ENCODE measurements at places on chromosomes 7 and 10.

- DNase-seq, result no peak
Observed at GRCh38 chr10:133377818-133378250, 1.2 kb upstream of the PAOX start.

GRCh38 chr7:112707655-112708054 is 82.5 kb downstream of the TMEM168 start:
- DNase-seq, result peak; percentile 30

- DNase-seq, result no peak
Observed at GRCh38 chr10:13483951-13484350, 44.9 kb downstream of the BEND7 start.

DNA sequence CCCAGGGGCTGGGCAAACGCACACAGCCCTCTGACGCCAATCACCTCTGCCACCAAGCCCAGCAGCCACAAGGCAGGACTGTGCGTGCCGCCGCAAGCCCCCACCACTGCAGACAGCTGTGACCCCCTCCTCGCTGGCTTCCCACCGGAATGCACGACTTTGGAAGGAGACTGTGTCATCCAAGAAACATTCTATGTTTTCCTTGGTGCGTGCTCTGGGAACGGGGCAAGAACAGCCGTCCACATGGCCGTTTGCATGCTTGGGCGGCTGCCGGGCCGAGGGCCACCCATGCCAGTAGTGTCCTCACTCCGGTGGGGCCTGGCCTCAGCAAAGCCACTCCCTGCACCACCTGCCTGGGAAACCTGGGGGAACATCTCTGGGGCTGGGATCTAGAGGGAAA is 17.6 kb upstream of the ELN start:
- DNase-seq, result no peak

- no peak for DNase-seq
Observed at GRCh38 chr10:75910032-75910431, 478.6 kb downstream of the LRMDA start.

- no peak for DNase-seq
Observed at GRCh38 chr10:60417024-60417423, 27.3 kb upstream of the ANK3 start.

DNA sequence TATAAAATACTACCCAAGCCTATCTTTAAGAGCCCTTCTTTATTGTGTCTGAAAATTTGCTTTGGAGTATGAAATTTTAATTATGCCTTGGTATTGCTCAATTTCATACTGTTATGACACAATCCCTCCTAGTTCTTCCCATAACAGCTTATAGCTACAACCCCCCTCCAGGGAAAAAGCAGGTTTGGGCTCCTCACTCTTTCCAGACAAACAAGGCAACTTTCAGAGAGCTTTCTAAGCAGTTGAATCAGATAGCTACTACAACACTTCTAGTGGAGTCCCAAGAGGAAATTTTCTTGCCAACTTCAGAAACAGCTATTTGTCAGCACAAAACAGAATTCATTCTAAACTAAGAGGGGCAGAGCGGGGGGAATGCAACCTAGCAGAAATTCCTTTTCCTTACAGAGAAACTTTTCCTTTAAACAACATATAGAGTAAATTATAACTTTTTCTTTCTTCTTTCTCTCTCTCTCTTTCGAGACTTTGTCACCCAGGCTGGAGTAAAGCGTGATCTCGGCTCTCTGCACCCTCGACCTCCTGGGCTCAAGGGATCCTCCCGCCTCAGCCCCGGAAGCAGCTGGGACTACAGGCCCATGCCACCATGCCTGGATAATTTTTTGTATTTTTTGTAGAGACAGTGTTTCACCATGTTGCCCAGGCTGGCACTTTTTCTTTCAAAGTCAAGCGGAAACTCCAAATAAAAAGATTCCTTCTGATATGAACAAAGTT is 26.0 kb upstream of the JMJD1C start:
- DNase-seq, result no peak

DNA sequence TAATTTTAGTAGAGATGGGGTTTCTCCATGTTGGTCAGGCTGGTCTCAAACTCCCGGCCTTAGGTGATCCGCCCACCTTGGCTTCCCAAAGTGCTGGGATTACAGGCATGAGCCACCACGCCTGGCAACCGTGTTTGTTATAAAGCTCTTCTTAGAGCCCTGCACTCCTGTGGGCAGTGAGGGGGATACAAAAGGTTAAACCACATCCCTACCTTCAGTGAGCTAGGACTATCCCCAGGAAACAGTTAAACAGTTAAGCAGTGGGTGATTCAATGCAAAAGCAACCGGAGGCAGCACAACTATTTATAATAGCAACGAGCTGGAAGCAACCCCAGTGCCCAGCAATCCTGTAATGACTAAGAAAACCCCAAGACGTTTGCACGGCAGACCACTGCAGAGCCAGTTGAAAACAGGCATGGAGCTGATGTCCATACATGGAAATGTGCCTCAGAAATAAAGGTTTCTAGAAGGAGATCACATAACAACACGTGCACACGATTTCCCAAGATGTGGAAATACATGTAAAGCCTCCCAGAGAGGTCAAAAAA is 107.2 kb upstream of the LYZL2 start:
- DNase-seq, result no peak

GRCh38 chr7:2151801-2152612 is 80.7 kb downstream of the MAD1L1 start:
- no peak for DNase-seq

DNA sequence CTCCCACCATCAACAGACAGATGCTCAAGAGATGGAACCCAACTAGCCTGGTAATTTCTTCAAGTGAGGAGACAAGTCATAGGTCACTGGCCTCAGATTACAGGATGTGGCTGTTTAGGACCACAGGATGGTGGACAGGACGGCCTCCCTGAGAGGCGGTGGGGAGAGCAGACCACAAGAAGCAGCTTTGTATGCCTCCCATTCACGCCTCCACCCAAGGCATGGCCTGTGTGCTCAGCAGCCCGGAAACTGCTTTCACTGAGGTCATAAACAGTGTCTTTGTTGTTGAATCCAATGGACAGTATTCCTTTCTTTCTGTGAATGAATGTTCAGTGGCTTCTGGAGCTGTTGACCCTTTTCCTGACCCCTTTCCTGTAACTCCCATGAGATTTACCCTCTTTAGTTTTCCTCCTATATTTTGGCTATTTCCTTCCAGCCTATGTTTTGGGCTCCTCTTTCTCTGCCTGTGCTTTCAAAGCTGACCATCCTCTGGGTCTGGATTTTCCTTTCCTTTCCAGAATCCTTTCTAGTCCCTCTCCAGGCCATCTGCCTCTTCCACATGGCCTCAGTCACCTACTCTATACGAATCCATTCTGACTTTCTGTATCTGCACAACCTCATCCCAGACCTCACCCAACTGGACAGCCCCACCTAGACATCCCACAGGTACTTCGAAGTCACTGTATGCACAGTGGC is 32.4 kb upstream of the INPP5F start:
- DNase-seq, result no peak

GRCh38 chr7:13414661-13415107 is 574.8 kb downstream of the ETV1 start:
- DNase-seq, result no peak

DNA sequence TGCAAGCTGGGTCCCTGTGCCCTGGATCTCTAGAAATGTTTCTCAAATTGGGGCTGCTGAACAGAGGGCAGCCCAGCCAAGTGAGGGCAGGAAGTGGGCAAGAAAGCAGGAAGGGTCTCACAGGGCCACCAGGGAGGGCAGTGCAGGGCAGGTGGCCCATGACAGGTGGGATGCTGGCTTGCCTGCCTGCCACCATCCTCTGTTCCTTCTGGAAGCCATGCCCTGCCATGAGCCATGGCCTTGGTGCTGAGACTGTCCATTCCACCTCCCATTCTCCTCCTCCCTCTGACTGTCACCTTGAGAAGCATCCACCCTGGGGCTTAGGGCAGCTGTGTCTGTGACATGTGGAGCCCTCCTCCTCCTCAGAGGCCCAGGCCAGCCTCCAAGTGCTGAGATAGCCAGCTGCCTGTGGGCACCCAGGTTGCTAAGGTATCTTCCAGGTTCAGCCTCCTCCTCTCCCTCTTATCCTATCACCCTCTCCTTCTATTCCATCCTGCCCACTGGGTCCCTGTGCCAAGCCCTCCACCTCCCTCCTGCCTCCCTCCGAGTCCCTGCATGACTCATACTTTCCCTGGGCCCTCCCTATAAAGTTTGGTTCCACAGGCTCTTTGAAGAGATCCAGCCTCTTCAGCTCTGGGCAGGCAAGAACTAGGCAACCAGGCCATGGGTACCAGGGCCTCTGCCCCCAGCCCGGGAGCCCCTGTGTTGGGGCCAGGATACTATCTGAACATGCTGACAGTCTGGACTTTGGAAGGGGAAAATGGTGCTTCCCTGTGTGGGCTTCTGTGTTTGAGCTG is 1.3 kb downstream of the VSIR start:
- no peak for DNase-seq

DNA sequence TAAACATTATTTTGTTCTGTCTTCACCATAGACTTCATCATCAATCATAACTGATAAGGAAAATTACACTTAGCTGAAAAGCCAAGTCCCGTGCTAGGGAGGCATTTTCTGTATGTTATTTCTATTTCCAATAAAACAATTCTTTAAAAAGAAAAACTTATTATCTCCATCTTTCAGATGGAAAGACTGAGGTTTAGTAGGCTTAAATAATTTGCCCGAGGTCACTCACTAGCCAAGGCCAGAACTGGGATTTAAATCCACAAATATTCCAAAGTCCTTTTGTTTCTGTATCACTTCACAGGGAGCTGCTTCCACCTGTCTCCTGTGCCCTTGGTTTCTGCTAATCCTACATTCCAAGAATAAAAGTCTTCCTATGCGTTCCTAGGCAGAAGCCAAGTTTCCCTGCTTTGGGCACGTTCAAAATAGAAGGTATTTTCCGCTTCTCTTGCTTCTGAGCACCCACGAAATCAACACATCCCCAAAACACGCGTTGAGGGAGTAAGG is 732 bp downstream of the CPVL start:
- no peak for DNase-seq

DNA sequence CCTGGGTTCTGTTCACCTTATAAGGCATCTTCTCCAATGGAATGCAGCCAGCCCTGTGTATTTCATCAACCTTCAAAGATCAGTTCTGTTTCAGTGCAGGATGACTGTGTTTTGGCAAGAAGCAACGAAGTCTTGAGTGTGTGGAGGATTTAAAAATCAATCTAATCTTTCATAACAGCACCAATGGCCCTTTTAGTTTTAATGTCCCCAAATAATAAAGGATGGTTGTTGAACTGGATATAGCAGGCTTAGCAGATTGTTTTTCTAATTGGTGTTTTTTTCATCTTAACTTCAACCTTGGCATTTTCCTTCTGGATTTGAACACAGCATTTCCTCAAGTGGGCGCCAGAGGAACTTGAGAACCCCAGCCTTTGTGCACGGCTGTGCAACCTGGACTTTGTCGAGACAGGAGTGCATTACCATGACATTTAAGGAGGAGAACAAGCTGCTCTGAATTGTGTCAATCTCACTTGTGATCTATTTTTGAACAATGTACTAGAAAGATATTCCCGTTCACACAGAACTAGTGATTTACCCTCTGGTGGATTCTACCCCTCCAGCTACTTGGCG is 313.3 kb upstream of the AKR1E2 start:
- DNase-seq, result no peak

GRCh38 chr7:98396768-98397167 is 4.1 kb downstream of the BAIAP2L1 start:
- no peak for DNase-seq

DNA sequence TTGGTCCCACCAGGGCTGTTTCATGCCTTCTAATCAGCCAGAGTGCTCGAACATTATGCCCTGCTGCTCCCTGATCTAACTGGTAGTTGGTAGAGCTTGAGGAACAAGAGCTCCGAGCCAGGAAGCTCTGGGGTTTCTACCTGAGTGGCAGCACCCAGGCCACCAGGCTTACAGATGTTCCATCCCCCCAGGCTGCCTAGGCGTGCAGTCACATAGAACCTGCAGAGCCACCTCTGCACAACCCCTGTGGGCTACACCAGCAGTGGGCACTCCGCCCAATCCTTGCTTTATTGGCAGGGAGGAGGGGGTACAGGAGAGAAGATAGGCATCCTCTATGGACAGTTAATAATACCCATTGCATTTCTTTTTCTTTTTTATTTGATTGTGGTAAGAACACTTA is 21.8 kb downstream of the MAP3K8 start:
- DNase-seq, result no peak

DNA sequence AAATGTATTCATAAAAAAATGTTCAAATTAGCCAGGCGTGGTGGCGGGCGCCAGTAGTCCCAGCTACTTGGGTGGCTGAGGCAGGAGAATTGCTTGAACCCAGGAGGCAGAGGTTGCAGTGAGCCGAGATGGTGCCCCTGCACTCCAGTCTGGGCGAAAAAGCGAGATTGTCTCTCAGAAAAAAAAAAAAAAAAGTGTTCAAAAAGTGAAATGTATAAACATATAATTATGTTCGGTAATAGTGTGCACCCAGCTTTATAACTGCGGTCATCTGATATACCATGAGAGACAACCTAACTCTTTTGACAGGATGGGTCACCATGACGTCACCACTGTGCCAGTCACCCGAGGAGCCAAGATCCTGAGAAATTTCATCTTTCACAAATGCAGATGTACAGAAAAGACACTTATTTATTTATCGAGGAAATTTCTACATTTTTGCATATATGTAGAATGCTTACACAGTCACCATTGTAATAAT is 594 bp upstream of the RP9 start:
- no peak for DNase-seq

DNA sequence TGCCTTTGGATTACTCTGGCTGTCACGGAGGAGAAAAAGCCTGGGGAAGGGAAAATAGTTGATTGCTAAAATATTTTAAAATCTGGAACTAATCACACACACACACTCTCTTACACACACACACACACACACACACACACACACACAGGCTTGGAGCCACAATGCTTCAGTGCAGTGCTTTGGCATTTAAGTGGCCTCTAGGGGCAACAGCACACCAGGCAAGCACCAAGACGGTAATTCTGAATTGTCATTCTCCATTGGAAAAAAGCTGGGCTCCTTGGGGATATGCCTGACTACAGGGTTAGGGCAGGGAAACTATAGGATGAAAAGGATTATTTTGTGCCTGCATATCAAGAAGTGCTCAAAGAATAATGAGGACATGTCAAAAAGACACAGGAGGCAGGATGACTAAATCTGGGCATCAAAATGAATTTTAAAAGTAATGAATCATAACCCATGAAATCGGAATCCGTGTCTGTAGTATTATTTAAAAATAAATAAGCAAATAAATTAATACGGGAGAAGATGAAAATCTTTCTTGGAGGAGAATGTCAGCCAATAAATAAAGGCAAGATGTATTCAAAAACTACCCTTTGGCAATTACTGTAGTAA is 30.4 kb upstream of the DDC start:
- DNase-seq, result no peak

- no peak for DNase-seq
Observed at GRCh38 chr10:24406809-24407483, 198.0 kb downstream of the KIAA1217 start.

GRCh38 chr7:141693082-141693481 is 8.9 kb downstream of the DENND11 start:
- DNase-seq, result no peak
